NCI-H1694 (cell line): ENCODE measurements at places on chromosomes 4 and X.

- DNase-seq, result no peak
These were observed 169.9 kb downstream of the AASDH start for GRCh38 chr4:56217343-56217890.

GRCh38 chr4:89752932-89753598, 83.9 kb downstream of the SNCA start:
- DNase-seq, result peak; percentile 63

- DNase-seq, result no peak
These were observed 35.9 kb downstream of the GRID2 start for GRCh38 chr4:92339676-92340075.

GRCh38 chr4:76960014-76960413, 10.5 kb downstream of the SEPTIN11 start:
- DNase-seq, result no peak

DNA sequence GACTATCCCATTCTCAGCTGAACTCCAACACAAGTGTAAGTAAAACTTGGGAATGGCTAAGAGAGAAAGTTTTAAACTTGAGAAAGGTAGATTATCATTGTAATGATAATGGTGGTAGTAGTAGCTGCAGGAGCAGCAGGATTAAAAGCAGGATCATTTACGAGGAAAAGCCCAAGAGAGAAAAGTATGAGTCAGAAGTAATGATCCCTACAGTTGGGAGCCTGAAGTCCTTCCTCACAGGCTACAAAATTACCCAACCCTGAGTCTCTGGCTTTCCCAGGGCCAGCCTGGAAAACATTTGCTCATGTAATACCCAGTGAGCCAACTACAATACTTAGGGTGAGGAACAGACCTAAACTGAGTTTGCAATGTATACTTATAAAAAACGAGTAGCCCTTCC, 4.4 kb upstream of the PRDM8 start:
- DNase-seq, result no peak

GRCh38 chrX:155956649-155957048, 40.8 kb upstream of the IL9R start:
- DNase-seq, result no peak

DNA sequence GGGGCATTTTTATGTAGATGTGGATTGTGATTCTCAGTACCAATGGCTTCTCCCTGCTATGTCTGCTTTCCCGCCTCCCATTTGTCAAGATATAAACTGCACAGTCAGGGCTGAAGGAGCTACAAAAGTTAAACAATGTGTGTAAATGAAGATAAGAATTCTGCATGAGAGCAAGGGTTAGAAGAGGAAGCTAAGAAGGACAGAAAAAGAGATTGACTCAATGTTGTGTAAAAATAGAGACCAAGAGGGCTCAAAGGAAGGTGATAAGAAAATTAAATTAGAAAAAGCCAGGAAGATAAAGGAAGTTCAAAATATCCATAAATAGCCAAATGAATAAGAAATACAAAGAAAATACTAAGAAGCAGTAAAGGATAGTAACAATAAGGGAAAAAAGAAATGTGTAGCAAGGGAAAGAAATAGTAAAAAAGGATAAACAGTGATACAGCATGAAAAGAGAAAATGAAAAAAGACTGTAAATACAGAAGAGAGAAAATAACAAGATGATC, 82.5 kb downstream of the AMELX start:
- no peak for DNase-seq

DNA sequence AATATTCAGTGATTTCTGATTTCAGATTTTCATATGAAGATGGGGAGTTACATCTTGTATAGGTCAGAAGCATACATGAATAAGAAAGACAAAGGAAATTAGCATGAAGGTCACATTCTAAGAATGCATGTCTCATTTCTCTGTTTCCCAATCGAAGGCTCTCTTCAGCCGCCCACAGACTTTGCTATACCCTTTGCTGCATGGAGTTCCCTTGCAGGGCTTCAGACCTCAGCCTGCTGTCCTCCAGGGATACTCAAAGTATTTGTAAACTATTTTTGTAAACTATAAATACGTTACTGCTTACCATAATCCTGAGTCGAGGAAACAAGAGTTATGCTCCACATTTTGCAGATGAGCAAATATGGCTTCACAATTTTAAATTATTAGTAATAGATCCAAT, 738.4 kb downstream of the PCDH18 start:
- no peak for DNase-seq

DNA sequence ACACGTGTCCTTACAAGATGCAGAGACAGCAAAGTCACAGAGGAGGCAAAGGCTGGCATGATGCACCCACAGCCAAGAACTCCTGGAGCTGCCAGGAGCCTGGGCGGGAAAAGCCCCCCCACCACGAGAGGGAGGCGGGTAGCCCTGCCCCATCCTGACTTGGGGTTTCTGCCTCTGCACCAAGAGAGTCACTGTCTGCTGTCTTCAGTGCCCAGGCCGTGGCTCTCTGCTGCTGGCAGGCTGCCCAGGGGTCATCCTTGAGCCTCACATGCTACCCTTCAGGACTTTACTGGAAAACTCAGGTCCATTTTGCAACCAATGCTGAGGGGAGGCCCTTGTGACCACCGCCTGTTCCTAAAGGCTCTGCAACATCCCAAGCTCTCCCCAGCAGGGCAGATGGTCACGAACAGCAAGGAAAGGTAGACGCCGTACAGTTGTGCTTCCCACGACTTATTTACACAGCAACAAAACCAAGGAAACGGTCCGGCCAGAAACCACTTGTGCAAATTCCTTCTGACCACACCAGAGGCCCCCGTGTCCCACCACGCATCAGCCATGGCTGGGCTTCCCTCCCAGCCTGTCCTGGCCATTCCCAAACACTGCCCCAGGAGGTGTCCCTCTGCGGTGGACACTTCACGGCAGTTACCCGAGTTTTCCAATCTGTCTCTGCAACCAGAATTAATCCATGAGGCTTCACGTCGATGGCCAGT, 56.9 kb downstream of the ACOX3 start:
- DNase-seq, result no peak

DNA sequence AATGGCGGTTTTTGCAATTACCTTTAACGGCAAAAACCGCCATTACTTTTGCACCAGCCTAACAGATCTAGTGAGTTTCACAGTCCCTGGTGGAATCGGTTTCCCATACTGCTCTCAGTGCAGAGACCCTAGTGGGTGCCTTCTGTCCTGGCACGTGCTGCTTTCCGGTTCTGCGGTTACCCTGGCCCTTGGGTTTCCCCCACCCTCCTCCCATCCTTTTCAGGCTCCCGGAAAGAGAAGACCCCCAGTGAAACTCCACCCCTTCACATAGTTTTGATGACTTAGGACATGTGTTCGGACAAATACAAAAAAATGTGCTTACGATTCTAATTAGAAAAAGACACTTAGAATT, 36.9 kb downstream of the NLGN3 start:
- no peak for DNase-seq

- no peak for DNase-seq
These were observed 39.3 kb upstream of the PRPS2 start for GRCh38 chrX:12751887-12752286.

DNA sequence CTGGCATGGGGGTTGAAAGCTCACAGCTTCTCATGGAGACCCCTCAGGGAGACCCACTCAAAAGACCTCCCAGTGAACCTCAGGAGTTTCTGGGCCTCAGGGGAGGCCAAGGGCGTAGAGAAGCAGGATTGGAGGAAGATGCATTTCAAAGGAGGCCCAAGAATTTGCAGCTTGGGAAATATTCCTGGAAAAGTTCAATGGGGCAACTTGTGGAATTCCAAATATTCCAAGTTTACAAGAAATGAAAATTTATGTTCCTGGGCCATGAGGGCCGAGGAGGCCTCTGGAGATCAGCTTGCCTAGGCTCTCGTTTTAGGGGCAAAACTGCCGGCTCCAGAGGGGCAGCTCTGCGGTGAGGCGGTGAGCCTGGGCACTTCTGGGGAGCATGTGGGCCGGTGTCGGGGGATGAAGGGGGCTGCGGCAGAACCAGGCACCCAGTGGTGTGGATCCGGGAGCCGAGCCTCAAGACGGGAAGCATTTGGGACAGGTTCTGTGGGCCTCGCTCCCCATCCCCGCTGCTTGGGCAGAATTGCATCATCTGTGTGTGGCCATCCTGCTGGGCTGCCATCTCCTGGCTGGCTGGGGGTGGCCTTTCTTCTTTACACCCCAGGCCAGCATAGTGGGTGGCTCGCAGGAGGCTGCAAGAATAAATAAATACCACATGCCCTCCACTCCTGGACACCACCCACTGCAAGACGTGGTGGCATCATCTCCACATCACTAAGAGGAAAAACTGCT, 54.6 kb upstream of the GPR78 start:
- DNase-seq, result no peak

- DNase-seq, result no peak
These were observed 59.3 kb downstream of the MAD2L1 start for GRCh38 chr4:120007191-120007871.

DNA sequence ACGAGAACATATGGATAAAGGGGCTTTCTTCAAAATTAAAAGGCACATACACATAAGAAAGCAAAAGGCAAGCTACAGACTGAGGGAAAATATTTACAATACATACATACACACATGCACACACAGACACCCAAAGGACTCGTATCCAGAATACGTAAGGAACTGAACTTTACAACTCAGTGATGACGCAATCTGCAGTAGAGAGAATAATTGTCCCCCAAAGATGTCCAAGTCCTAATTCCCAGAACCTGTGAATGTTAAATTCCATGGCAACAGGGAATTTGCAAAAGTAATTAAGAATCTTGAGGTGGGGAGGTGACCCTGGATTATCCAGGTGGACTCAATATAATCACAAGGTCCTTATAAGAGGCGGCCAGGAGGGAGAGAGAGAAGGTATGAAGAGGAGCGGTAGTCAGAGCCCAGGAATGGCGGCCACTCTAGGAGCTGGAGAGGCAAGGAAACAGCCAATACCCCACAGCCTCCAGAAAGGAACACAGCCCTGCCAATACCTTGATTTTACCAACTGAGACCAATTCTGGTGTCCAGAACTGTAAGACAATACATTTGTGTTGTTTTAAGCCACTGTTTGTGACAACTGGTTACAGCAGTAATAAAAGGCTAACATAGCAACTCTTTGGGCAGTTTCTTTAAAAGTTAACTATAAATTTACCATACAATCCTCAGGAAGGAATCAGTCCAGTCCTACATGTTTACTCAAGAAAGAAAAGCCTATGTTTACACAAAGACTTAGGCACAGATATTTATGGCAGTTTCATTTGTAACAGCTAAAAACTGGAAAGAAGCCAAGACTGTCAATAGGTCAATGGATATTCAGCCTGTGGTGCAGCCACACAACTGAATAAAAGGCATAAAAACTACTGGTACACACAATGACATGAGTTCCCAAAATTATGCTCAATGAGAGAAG, 27.3 kb upstream of the STS start:
- no peak for DNase-seq

GRCh38 chr4:123288309-123289025, 108.1 kb upstream of the SPRY1 start:
- no peak for DNase-seq

- DNase-seq, result no peak
These were observed 503 bp upstream of the PDE5A start for GRCh38 chr4:119629142-119629471.

- DNase-seq, result no peak
These were observed 210.5 kb upstream of the KIT start for GRCh38 chr4:54447304-54447703.

GRCh38 chr4:145984563-145984962, 45.9 kb upstream of the ZNF827 start:
- no peak for DNase-seq

DNA sequence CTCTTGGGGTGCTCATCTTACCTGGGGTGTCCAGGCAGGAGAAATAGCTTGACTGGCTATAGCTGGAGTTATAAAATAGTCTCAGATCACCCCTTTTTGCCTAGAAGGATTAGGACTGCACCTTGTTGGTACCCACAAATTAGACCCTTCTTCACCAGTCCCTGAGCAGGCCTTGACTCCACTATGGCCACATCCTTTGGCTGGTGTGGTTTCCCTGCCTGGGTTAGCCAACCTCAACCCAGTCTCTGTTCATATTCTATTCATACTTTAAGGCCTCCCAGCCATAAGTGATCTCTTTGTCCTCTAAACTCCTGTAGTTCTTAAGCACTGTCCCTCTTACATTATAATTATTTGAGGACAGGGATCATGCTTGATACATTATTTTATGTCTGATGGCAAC, 69.4 kb downstream of the ARX start:
- DNase-seq, result no peak

GRCh38 chr4:151530783-151531182, 121.8 kb downstream of the FHIP1A start:
- no peak for DNase-seq

- no peak for DNase-seq
These were observed 127.1 kb downstream of the KLHL13 start for GRCh38 chrX:117989512-117989911.

GRCh38 chr4:109177096-109177810, 125.2 kb downstream of the COL25A1 start:
- DNase-seq, result no peak

DNA sequence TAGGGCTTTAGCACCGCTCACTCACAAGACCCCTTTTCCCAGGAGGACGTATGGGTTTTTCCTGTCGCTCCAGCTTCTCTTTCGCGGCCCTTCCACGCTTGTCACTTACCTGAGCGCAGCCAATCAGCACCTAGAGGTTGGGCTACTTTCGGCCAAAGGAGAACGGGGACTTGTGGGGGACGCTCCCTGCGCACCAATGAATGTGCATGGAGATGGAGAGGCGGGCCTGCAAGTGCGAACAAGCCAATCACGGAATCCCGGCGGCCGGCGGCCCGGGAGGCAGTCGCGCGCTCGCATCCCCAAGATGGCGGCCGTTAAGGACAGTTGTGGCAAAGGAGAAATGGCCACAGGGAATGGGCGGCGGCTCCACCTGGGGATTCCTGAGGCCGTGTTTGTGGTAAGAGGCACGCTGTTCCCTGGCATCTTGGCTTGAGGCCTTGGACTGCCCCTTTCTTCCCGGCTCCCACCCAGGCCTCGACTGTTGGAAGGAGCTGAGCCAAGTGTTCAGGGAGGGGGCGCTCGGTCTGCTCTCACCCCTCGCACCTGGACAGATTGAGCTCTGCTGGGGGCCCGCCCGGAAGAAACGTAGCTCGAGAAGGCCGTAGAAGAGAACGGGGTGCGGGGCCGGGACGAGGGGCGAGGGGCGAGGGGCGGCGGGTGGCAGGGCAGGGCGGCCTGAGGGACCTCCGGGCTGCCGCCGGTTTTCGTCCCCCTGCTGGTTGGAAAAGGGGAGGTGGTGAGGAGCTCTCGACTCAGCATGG, at the start of gene VBP1:
Gene VBP1 (plus strand): TSS at position 282 of the 761 bp plus-strand sequence. CDS start 23 bp downstream, at position 305.
- peak; percentile 91 for DNase-seq

DNA sequence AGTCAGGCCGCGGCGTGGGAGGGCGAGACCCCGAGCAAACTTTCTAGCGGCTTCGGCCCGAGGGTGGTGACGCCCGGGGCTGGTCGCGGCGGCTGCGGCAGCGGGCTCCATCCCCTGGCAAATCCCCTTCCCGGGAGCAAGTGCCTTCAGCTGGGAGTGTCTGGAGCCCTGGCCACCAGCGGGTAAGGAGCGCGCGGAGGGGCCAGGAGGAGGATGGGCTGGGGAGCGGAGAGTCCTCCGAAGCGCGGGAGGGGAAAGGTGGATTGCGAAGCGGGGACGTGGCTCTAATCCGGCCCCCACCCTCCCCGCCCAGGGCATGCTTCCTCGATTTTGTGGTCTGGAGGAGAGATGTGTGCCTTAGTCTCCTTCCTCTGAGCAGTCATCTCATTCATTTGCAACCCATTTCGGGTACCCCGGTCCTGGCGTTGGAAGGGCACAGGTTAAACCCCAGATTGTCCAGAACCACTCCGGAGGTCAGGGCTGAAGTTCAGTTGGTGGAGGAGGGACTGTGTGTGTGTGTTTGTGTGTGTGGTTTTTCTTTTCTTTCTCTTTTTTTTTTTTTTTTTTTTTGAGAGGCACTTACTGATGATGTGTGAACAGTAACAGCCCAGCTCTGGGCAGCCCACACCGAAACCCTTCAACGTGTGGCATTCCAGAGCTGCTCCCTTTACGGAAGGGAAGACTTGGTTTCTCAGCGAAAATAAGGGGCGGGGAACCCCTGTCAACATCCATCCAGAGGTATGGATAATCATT, 516 bp downstream of the SGMS2 start:
- no peak for DNase-seq
